ENCODE measurements at places on chromosomes 5 and 9.
A peak's percentile ranks its signal among the peaks of the same experiment; 100 is the strongest.

DNA sequence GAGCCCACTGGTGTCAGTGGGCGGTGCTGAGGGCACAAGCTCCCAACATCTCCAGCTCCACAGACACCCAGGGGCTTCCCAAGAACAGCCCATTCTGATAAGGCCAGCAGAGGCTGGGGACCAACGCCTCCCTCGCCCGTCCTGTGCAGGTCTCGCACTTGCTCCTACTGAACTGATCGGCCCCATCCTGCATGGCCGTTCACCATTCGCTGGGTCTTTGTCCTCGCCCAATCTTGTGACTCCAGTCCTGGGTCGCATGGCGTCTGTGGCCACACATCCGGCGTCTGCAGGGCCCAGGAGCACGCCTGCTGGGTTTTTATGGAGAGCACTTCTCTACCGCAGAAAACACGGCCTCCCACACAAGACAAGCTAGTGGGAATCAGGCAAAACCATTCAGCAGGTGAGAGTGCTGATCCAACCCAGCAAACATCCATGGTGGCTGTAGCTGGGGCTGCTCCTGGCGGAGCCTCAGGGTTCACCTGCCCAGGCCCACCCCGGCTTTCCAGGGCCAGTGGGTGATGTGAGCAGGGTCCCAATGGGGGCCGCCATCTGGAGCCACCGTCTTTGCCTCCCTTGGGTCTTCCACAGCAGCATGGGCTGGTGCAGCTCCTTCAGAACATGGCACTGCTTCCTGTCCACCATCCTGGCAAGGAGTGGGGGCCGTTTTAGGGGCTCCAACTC lies 7.4 kb downstream of the LRRC14B start:
- DNase-seq = no peak

- peak; percentile 28 for DNase-seq
Measured at GRCh38 chr5:1007681-1008450, 736 bp upstream of the NKD2 start.

DNA sequence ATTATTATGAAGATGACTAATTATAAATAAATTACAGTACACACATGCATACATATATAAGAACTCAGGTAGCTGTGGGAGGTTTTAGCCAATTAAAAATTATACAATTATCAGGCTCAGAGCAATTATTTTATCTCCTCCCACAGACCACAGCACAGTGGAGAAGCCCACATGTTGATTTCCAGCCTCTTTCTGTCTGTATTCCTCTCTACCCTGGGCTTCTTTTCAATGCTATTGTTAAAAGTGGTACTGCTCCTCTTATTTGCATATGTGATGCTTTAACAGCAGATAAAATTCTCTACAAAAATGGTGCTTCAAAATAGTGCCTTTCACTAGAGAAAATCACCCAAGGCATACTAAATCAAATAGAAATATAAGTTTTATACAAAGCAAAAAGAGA lies 218.7 kb downstream of the NFIB start:
- DNase-seq = no peak

GRCh38 chr5:41883936-41884335 lies 13.7 kb upstream of the OXCT1 start:
- DNase-seq = no peak

GRCh38 chr9:90508940-90509339 lies 133.7 kb downstream of the DIRAS2 start:
- no peak for DNase-seq

GRCh38 chr5:39394946-39395345 lies 29.8 kb downstream of the DAB2 start:
- no peak for DNase-seq

DNA sequence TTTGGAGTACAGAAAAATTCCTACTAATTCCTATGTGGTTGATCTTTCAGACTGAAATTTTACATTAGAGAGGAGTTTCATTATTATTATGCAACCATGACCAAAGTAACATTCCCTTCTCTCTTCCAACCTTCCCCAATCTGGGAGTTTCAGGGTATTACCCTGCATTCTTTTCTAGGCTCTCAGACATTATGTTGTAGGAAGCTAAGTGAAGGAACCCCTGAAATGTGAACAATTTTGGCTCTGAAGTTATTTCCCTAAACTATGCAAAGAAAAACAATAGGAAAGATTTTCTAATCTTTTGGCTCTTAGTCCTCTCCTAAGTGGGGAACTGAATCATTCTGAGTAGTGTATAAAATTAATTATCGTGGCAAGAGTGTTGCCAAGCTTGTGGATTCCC lies 63.3 kb upstream of the ZFAND5 start:
- no peak for DNase-seq

GRCh38 chr9:117030254-117030768 lies 343.2 kb downstream of the TRIM32 start:
- no peak for DNase-seq

- no peak for DNase-seq
Measured at GRCh38 chr9:111360881-111361280, 30.9 kb upstream of the OR2K2 start.

DNA sequence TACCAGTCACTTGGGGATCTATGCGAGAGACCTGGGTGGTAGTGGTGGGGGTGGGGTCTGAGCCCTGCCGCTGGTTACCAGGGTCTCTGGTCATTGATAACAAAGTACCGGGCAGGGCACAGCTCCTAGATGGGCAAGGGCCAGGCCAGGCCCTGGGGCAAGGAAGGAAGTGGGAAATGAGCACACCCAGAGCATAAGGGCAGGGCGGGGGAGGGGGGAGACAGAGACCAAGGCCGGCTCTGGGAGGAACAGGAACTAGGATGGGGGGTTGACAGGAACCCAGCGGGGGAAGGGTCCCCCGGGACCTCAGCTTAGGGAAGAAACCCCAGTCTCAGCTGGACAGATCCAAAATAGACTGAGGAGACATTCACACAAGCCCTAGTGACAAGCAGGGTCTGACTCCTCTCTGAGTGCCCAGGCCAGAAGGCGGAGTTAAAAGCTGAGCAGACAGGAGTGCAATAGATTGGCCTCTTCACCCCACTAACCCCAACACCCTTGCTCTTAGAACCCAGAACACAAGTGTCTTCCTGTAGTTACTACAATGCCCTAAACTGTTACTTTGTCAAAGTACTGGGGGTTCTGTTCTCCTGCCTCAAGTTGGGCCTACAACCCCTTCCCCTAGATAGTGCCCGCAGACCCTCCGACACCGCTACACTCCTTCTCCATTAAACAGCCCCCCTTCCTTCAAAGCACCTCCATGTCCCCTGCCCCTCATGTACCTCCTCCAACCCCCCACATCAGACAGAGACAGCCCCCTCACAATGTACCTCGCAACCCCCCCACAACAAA lies 628 bp downstream of the ATOSB start:
- DNase-seq = peak; percentile 74

DNA sequence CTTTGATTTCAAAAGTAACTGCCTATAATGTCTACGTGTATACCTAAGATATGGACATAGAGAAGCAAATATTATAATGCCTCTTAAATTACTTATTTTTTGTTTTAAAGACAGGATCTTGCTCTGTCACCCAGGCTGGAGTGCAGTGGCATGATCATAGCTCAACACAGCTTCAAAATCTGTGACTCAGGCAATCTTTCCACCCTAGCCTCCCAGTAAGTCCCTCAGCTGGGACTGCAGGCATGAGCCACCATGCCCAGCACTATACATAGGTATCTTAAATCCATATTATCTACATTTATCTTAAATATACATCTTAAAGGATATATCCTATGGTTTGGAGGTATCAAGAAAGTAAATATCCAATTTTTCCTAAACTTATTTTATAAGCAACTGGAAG lies 261.2 kb downstream of the ARL15 start:
- no peak for DNase-seq

GRCh38 chr5:88663793-88664216 lies 219.2 kb downstream of the MEF2C start:
- no peak for DNase-seq

DNA sequence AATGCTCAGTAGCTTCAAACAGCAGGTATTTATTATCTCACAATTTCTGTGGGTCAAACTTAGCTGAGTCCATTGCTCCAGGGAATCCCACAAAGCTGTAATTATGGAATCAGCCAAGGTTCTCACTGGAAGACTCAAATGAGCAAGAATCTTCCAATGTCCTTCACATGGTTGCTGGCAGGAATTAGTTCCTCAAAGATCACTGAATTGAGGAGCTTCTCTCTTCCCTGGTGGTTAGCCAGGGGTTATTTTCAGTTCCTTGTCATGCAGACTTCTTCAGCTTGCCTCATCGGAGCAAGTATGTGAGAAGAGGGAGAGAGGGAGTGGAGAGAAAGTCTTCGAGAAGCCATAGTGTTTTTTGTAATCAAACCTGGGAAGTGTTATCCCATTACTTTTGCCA lies 2331.9 kb downstream of the MAT2B start:
- DNase-seq = no peak

GRCh38 chr9:87370049-87370685 lies 127.5 kb upstream of the DAPK1 start:
- DNase-seq = no peak

DNA sequence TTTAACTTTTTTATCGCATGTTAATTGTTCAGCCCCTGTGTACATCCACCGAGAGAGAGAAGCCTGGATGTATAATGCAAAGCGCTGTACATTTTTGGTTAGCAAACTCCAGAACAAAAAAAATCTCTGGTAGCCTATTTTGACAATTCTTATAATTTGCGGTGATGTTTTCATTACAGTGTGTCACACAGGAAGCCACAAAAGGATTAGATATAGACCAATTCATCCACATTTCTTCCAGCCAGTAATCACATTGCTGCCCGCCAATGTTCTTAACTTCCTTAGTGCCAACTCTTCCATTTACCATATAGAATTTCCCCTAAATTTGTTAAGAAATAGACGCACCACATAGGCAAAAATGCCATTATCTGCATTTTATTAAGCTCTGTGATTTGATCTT lies 435.6 kb downstream of the EFNA5 start:
- DNase-seq = no peak

DNA sequence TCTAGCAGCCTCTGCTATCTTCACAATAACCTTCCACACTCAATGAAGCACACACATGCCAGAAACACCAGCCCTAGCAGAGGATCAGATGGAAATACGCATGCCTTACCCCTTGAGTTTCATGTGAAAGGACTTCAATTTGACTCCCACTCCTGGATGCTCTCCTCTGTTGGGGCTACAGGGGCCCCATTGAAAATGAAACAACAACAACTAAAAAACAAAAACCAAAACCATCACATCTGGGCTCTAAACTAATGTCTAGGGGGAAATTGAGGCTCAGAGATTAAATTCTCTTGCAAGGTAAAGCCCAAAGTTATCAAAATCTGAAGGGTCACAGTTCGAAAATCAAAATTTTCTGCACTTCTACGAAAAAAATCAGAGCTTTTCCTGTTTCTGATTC lies 7.9 kb upstream of the RFESD start:
- DNase-seq = no peak

- no peak for DNase-seq
Measured at GRCh38 chr5:98679963-98680362, 93.5 kb upstream of the RGMB start.

Data from left hindlimb (tissue), 1 donor.